ENCODE measurements at places on chromosomes 2 and 18.

DNA sequence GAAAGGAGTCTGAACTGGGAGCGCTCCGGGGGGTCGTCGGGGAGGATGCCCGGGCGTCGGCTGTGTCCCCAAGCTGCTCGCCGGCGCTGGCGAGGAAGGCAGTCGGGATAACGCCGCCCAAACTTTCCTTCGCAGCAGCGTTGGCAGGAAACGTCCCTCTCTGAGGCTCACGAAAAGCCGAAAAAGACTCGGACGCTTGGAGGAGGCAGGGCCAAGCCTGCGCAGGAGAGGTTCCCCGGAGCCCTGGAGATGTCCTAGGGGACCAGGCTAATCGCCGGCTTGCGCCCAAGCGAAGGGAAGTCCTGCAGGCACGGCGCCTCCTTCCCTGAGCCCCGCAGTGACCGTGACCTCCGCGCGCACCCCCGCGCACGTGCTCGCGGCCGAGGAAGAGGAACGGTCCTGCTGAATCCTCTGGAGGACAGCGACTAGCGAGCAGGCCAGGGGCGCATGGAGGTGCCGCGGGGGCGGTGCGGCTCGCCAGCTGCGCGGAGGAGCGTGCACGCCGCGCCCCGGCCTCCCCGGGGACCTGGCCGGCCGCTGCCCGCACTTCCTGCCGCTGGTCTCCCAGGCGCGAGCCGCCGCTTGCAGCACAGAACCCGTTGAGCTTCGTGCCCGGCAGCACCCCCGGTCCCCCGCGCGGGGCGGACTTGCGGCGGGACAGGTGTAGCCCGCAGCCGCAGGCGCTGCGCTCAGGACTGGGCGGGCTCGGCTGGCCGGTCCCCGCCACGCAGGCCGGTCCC lies at the start of gene SH3RF3:
SH3RF3 (plus strand) TSS at position 590 of the 740 bp plus-strand sequence.
- DNase-seq: peak; percentile 14

DNA sequence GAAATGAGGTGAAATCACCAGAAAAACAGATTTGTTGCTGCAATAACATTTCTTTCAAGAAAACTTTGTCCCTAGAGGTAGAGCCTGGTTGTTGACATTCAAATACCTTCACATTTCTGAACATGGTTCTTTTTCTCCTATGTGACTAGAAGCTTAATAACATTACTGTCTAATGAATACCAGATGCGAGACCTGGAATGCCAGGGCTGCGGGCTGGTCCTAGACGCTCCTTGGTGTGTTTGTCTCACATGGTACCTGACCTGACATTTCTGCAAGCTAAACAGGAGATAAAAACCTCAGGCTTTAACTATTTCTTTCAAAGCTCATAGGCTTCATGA lies 38.5 kb downstream of the ACKR3 start:
- DNase-seq: no peak

GRCh38 chr2:168118733-168119514 lies 128.5 kb downstream of the STK39 start:
- no peak for DNase-seq

GRCh38 chr2:239660390-239661230 lies 259.8 kb upstream of the HDAC4 start:
- DNase-seq: no peak

GRCh38 chr2:215367662-215368492 lies 56.0 kb downstream of the ATIC start:
- DNase-seq: no peak

GRCh38 chr2:176167398-176167797 lies 10.3 kb downstream of the HOXD3 start:
- no peak for DNase-seq

DNA sequence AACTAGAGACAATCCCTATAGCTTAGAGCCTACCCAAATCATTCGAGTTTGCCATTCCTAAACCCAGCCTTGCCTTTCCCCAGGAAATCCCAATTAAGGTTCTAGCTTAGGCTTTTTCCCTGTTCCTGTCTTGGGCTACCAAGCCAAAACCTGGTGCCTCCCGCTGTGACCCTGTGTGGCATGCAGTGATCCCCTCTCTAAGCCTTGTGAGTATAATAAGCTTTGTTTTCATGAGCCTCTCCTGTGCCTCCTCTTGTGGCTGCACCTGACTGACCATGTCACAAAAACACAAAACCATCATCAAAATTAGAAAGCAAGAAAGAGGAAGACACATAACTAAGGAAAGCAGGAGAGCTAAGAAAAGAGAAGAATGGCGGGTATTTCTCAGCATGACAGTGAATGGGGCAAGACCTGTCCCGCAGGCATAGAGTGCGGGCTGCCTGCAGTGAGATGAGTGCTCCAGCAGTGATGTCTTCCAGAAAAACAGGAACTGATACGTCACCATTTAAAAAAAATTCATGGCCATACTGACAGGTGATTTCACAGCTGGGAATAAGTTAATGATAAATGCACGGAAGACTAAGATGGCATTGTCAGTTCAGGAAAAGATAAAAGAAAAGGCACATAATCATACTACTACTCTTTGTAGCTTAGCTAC lies 9.2 kb upstream of the PAIP2B start:
- no peak for DNase-seq

DNA sequence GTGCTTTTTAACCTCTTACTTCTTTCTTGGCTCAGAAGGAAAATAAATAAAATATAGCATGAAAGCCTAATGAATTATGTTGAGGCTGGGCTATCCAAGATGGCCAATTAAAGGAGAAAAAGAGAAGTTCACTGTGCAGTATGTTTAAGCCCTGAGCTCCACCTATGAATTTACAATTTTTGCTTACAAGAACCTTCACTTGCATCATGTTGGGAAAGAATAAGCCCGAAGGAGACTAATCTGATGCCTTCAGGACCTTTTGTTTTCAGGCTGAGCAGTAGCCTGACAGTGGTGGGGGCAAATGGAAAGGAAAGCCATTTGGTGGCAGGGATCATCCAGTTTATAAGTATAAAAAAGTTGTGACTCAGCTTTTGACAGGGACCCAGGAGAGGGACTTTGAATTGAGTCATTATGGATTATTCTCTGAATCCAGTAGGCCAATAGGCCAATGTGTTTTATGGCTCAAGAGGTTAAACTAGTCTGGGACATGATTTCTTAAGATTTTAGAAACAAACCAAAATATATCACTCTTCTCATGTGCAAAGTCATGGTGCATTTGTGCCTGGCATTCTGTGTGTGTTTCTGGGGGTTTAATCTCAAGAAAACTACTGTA lies 56.9 kb downstream of the E2F6 start:
- DNase-seq: no peak

DNA sequence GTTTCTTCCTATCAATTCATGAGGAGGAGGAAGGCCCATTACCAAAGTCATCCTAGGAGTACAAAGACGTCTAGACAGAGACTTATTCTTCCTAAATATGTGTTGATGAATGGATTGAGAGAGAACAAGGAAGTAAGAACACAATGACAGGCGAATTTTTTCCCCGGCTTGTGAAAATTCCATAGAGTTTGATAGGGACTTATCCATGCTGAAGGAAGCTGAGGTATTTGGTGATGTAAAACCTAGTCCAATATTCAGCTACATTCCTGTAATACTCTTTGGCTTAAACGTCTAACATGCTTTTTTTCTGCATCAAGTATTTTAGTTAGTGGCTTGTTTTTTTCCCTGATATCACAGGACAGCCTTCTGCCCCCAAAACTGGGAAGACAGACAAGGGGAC lies 121.9 kb upstream of the MYT1L start:
- DNase-seq: no peak

DNA sequence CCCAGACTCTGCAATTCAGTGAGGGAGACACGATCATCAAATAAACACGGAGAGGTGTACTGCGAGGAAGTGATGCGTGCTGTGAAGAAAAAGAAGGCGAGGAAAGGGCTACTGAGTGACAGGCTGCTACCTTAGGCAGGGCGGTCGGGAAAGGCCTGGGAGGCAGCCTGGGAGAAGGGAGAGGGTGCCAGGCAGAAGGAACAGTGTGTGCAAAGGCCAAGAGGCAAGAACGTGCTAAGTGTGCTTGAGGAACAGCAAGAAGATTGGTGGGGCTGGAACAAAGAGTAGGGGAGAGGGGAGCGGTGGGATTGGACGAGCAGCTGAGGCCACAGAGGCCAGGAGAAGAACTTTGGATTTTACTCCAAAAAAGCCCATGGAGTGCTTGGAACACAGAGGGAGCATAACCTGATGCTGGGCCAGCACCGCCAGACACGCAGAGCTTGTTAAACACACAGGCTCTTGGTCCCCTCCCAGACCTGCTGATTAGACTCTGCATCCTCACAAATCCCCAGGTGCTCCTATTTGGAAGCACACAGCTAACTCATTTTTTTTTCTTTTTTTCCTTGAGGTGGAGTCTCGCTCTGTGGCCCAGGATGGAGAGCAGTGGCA lies 30.4 kb downstream of the SERTAD2 start:
- DNase-seq: no peak

- DNase-seq: no peak
These were observed 179.5 kb downstream of the PTGR3 start for GRCh38 chr18:75029481-75029880.

GRCh38 chr2:44549856-44550255 lies 188.1 kb downstream of the CAMKMT start:
- DNase-seq: no peak

- DNase-seq: no peak
These were observed 411.6 kb upstream of the TCF4 start for GRCh38 chr18:55999641-56000040.

- no peak for DNase-seq
These were observed 264.5 kb upstream of the MEX3C start for GRCh38 chr18:51461956-51462355.

DNA sequence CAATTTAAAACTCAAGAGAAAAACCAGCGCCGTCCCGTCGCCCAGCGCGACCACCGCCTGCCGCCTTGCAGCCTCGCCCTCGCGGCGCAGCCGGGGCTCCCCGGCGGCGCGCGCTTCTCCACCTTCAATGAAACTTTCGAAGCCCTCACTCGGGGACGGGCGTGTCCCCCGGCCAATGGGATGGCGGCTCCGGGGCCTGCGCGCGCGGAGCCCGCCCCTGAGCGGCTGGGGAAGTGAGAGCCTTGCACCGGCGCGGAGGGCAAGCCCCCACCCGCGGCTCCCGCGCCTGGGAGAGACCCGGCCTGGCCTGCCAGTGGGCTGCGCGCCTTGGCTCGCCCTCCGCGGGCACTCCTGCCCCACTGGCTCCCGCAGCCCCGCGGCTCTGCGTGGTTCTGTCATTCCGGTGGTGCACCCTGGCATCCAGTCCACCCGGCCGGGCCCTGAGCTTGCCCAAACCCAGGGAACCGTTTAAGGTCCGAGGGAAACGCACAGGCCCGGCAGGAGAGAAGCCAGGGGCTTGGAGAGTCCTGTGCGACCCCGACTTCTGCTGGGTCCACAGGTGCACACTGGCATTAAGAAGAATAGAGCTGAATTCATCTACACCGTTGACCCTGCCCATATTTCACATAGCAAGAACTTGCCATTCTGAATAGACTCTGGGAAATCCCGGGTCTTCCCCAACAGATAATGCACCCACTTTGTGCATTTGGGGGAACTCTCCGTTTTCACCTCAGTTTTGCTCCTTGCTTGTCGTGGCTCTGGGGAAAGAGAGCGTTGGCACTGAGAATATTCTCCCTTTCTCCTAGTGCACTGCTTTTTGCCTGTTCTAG lies at the start of gene PIEZO2:
PIEZO2 (minus strand) TSS at position 129 of the 830 bp plus-strand sequence. CDS start 981 bp downstream, outside the sequence.
- no peak for DNase-seq

DNA sequence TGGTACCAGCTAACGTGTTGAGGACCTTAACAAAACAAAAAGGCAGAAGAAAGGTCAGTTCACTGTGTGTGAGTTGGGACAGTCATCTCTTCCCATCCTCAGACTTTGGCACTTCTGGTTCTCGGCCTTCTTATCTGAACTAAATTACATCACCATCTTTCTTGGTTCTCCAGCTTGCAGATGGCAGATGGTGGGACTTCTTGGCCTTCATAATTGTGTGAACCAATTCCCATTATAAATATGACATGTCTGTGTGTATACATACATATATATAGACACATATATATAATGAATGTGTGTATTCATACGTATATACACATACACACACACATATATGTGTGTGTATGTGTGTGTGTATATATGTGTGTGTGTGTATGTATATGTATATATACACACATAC lies 301.2 kb upstream of the TRIB2 start:
- DNase-seq: no peak

DNA sequence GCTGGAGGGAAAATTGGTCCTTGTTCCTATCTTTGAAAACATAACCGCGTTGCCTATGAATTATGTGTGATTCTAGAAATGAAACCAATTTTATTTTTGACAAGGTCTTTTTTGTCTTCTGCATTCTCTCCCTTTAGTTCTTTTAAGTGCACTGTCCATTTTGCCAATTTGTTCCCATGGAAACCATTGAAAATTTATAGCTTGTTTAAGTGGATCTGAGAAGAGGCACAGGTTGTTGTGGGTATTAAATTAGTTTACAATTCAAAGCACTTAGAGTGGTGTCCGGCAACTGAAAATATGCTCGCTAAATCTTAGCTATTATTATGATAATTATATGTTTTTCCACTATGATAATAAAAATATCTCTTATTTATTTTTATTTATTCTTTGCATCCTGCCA lies 107.5 kb upstream of the FSHR start:
- DNase-seq: no peak

DNA sequence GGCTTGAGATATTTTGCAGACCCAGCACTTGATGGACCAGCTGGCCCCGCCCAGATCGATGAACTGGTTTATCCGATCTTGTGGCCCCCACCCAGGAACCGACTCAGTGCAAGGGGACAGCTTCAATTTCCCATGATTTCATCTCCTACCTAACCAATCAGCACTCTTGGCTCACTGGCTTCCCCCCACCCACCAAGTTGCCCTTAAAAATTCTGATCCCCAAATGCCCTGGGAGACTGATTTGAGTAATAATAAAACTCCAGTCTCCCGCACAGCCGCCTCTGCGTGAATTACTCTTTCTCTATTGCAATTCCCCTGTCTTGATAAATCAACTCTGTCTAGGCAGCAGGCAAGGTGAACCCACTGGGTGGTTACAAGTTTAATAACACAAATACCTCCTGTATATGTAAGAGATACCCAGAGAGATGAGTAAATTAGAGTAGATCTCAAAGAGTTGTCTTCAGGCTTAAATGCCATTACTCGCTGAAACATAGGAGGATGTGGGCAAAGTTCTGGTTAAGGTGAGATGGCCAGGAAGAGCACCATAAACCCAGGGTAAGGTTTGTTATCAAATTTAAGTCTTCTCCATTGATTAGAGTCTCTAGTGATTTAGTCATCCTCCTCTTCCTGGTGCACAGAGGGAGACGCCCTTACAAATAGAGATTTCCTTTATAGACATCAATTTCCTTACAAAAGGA lies 222.8 kb downstream of the ARL4C start:
- no peak for DNase-seq

- DNase-seq: no peak
These were observed 28.1 kb downstream of the SLC40A1 start for GRCh38 chr2:189552334-189552990.

- DNase-seq: no peak
These were observed 131.0 kb downstream of the DNAH6 start for GRCh38 chr2:84647267-84647666.

DNA sequence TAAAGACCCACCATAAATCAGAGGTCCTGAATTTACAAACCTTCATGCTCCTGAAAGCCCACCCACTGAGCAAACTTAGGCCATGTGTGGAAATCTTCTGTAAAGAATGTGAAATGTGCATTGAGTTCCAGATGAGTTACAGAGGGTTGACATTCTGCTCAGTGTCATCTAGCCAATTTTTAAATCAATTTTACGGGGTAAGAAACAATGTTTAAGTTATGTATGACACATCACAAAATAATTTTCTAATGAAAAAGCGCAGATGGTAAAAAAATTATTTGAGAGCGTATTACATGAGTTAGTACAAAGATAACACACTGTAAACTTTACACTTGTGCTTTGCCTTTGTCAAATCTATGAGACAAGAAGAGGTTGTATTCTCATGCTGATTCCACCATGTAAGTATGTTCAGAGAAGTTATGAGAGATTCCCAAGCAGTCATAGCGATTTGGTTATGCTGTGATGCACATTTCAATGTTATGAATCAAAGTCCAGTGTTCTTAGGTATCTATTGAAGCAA lies 446.3 kb downstream of the ADCYAP1 start:
- no peak for DNase-seq

Data from stimulated activated CD4-positive, alpha-beta T cell treated with anti-CD3 and anti-CD28 coated beads, Interleukin-15, amount 100 ng/mL, for 1 hour (primary cell).